ENCODE measurements at places on chromosomes 5 and 9. TPM values are rescaled to one million over a fixed set of nuclear protein-coding genes. Genes with fewer than 3 reads are reported as not detected.

SLC4A9 gene
- total RNA-seq: not detected

SYNPO gene
- total RNA-seq: 37.9 TPM

NRG2 gene
- 0.96 TPM for total RNA-seq

FBP2 gene
- total RNA-seq: not detected

CDHR2 gene
- not detected for total RNA-seq

PCDHB6 gene
- under 0.01 TPM for total RNA-seq

MYMK gene
- not detected for total RNA-seq

TLX3 gene
- not detected for total RNA-seq

SLC6A19 gene
- not detected for total RNA-seq

PLAC8L1 gene
- 0.29 TPM for total RNA-seq

PRR7 gene
- total RNA-seq: 21.2 TPM

EDIL3 gene
- 3.5 TPM for total RNA-seq

FAM78A gene
- 6.5 TPM for total RNA-seq

GABRP gene
- total RNA-seq: 1.1 TPM

TERT gene
- not detected for total RNA-seq

ADAMTS6 gene
- 78.4 TPM for total RNA-seq

ADRB2 gene
- total RNA-seq: 6.5 TPM

YTHDC2 gene
- 34.9 TPM for total RNA-seq

AQP7 gene
- total RNA-seq: 0.19 TPM

NSMF gene
- total RNA-seq: 58.1 TPM

PCDHGA11 gene
- 11.4 TPM for total RNA-seq

CDC20B gene
- 0.19 TPM for total RNA-seq

PKD2L2 gene
- not detected for total RNA-seq

CTNND2 gene
- not detected for total RNA-seq

MZB1 gene
- total RNA-seq: 0.19 TPM

PTPA gene
- total RNA-seq: 106 TPM

URM1 gene
- total RNA-seq: 49.6 TPM

SLC6A3 gene
- not detected for total RNA-seq

RNF183 gene
- total RNA-seq: not detected

SLC45A2 gene
- total RNA-seq: 0.10 TPM

GFRA3 gene
- 0.10 TPM for total RNA-seq

HCN1 gene
- total RNA-seq: not detected

CBY3 gene
- total RNA-seq: not detected

PCDHGB5 gene
- 22.4 TPM for total RNA-seq

EPB41L4A gene
- 29.1 TPM for total RNA-seq

NPDC1 gene
- total RNA-seq: 64.7 TPM

MEF2C gene
- 88.1 TPM for total RNA-seq

FOXD4L5 gene
- total RNA-seq: not detected

OR1Q1 gene
- total RNA-seq: not detected

NPR3 gene
- 1.3 TPM for total RNA-seq

CCDC192 gene
- total RNA-seq: not detected

FIBCD1 gene
- 0.29 TPM for total RNA-seq

C1QTNF2 gene
- 0.10 TPM for total RNA-seq

SHISAL2B gene
- total RNA-seq: not detected

ADAMTS2 gene
- total RNA-seq: 1.1 TPM

BHMT gene
- total RNA-seq: not detected

SPATA31A3 gene
- not detected for total RNA-seq

GABBR2 gene
- total RNA-seq: 10.3 TPM
